ENCODE measurements at places on chromosomes 5 and 9.

GRCh38 chr5:88483964-88484672 is 215.5 kb upstream of the TMEM161B start:
- DNase-seq, result no peak

- DNase-seq, result no peak
Observed at GRCh38 chr9:99803694-99804093, 18.0 kb upstream of the NR4A3 start.

GRCh38 chr5:14794583-14795230 is 76.9 kb downstream of the ANKH start:
- DNase-seq, result peak; percentile 5

DNA sequence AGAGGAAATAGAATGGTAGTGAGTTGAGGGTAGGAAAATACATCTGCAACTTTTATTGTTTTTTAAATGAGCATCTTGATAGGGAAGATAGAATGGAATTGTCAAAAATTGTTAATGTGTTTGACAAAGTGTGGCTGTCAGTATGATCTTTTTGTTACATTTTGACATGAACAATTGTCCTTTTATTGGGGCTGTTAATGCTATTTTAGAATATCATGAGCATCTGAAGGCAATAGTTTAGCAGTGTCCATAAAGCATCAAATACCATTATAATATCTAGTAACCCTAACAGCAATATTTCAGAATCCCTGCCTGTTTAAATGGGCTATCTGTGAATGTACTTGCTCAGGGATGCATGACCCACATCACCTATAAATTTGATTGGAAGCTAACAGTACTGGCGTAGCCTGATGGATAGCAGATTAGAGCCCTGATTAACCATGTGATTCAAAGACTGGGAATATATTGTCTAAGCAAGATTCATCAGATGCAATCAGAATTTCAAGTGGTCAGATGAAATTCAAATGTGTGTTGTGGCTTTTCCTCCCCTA is 37.8 kb downstream of the TLE4 start:
- DNase-seq, result no peak

DNA sequence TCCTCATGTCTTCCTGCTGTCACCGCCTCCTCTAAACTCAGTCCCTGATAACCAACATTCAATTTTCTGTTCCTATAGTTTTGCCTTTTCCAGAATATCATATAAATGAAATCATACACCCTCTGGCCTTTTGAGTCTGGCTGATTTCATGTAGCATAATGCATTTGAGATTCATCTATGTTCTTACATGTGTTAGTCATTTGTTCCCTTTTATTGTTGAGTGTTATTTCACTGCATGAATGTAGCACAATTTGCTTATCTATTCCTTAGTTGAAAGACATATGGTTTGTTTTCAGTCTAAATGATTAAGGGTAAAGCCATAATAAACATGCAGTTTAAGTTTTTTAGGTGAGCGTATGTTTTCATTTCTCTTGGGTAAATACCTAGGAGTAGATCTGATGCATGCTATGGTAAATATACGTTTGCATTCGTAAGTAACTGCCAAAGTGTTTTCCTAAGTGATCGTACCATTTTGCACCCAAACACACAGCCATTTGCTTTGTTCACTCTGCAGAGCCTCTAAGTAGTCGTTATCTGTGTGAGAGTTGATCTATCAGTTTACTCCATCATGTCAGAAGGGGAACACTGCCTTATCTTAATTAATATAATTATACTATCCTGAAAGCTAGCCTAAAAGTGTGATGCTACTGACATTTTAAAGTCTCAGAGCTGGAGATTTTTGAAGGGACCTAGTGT is 460.8 kb downstream of the DMAC1 start:
- DNase-seq, result no peak

DNA sequence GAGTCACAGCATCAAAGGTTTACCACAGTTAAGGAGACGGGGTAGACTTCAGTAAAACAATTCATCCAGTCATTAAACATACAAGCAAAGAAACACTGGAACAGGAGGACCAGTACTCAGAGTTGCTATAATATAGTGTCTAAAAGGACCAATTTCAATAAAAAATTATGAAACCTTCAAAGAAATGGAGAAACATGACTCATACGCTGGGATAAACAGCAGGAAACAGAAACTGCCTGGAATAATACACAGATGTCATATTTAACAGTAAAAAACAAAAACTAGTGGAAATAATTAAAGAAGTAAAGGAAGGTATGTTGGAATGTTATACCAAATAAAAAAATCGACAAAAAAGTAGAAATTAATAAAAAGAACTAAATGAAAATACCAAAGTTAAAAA is 1075.9 kb downstream of the NR2F1-AS1 start:
- DNase-seq, result no peak

GRCh38 chr5:68167195-68167651 is 48.3 kb upstream of the PIK3R1 start:
- no peak for DNase-seq

DNA sequence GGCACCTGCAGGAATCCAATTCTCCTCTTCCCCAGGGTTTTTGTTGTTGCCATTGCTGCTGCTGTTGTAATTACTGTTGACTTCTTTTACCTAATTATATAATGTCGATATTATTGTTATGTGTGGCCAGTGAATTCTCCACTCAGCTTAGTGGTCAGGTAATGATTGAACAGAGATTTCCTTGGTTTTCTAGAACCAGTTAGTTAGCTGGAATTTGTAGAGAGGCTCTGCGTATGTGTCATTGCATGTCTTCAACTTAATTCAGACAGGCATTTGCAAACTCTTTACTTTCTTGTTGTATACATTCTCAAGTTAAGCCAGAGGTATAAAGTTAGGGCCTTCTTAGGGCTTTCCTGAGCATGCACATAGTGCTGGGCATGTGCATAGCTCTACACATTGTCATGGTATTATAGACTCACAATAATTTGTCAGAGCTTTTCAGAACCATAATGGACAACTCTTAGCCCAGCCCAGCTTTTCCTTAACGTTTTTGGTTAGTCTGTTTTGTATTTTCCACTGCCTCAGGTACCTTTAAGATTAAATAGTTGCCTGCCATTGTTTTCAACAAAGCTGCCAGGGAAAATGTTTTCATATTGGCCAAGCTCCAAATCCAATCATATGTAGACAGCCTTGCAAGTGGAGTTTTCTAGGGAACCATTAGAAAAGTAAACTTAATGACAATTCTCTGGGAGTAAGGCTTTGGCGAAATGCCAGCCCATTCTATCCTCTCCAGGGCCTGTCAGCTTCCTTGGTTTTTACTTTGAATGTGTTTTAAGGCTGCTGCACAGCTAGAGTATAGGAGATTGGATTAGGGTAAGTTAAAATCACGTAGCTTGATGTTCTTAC is 68.1 kb downstream of the UBE2R2 start:
- DNase-seq, result no peak
